Activated CD8-positive, alpha-beta memory T cell treated with anti-CD3 and anti-CD28 coated beads for 36 hours (primary cell): ENCODE measurements at places on chromosomes 2 and 18. TPM values are rescaled to one million over a fixed set of nuclear protein-coding genes. Genes with fewer than 3 reads are reported as not detected.

Gene SLC14A1
- 4.1 TPM for total RNA-seq

Gene C2orf80
- total RNA-seq: not detected

Gene RUFY4
- total RNA-seq: not detected

Gene TWIST2
- not detected for total RNA-seq

Gene HNRNPA3
- 227 TPM for total RNA-seq

Gene TMEM163
- 0.08 TPM for total RNA-seq

Gene SLC9A4
- total RNA-seq: not detected

Gene VPS54
- 11.1 TPM for total RNA-seq

Gene DSC2
- total RNA-seq: not detected

Gene KIAA2012
- not detected for total RNA-seq

Gene LYPD1
- not detected for total RNA-seq

Gene SLC4A3
- 0.04 TPM for total RNA-seq

Gene LRRC30
- not detected for total RNA-seq

Gene CYP1B1
- total RNA-seq: 6.8 TPM

Gene TXNDC2
- total RNA-seq: not detected

Gene NYAP2
- total RNA-seq: not detected

Gene PARD6G
- 0.38 TPM for total RNA-seq

Gene DLX1
- total RNA-seq: not detected

Gene KIF5C
- total RNA-seq: 25.4 TPM

Gene USP40
- total RNA-seq: 14.5 TPM

Gene IL1F10
- not detected for total RNA-seq

Gene HOXD12
- not detected for total RNA-seq

Gene FHOD3
- not detected for total RNA-seq

Gene APCDD1
- total RNA-seq: not detected

Gene BUB1
- 65.2 TPM for total RNA-seq

Gene KCNJ13
- total RNA-seq: not detected

Gene RGPD6
- 10.8 TPM for total RNA-seq

Gene EML6
- 1.7 TPM for total RNA-seq

Gene MCM6
- 205 TPM for total RNA-seq

Gene AGAP1
- total RNA-seq: 1.6 TPM

Gene MSTN
- not detected for total RNA-seq

Gene CCDC74B
- 0.70 TPM for total RNA-seq

Gene RETSAT
- 34.0 TPM for total RNA-seq

Gene UGT1A3
- total RNA-seq: not detected

Gene ANKRD29
- total RNA-seq: not detected

Gene GYPC
- total RNA-seq: 143 TPM

Gene GPR55
- total RNA-seq: 4.4 TPM

Gene NETO1
- not detected for total RNA-seq
